ENCODE measurements at places on chromosomes 5 and 9.

DNA sequence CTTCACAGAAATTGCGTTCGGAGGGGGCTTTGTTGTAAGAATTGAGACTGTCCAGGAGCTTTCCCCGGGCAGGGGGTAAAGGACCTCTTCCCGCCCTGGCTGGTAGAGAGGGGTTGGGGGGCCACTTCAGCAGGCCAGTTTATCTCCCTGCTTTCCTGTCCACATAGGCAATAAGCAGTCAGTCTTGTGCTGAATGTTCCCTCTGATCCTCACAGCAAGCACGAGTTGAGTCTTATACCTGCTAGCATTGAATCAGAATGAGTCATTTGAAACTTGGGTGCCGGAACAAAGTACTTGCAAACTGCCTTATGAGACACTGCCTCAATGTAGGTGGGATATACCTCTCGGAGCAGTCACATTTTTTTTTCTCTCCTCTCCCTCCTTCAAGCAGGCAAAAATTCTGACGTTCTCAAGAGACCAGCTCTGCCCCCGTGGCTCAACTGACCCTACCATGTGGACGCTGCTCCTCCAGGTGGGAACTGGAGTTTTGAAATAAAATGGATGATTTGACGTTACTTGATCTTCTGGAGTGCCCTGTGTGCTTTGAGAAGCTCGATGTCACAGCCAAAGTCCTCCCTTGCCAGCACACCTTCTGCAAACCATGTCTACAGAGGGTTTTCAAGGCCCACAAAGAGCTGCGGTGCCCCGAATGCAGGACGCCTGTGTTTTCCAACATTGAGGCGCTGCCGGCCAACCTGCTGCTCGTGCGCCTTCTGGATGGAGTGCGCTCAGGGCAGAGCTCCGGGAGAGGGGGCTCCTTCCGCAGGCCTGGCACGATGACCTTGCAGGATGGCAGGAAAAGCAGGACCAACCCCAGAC is 1.3 kb downstream of the SH3RF2 start:
- DNase-seq: peak; percentile 4

DNA sequence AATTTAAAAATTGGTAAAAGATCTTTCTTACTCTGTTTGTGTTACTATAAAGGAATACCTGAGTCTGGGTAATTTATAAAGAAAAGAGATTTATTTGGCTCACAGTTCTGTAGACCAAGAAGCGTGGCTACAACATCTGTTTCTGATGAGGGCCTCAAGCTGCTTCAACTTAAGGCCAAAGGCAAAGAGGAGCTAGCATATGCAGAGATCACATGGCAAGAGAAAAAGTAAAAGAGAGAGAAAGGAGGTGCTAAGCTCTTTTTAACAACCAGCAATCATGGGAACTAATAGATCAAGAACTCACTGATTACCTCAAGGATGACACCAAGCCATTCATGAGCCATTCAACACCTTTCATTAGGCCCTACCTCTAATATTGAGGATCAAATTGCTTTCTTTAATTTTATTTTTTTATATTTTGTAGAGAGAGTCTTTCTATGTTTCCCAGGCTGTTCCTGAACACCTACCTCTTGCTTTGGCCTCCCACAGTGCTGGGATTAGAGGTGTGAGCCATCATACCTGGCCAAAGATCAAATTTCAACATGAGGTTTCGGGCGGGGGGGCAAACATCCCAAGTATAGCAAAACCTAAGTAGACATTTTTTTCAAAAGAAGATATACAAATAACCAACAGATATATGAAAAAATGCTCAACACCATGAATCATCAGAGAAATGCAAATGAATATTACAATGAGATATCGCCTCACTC is 16.0 kb upstream of the SHC3 start:
- DNase-seq: no peak

DNA sequence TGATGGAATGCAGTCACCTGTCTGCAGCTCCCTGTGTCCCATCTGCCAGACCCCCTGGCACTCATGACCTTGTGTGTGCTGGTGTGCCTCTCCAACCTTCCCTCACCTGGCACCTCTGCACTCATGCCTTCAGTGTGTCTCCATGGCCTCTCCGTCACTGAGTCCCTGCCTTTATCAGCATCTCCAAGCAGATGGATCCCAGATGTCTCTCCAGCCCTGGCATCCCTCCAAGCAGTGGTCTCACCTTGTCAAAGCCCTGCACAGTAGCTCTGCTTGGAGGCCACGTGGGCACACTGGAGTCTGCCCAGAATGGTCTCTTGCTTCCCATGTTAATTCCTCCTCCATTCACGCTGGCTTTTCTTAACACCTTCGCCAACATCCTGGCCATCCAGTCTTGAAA is 84.8 kb downstream of the DAP start:
- no peak for DNase-seq

DNA sequence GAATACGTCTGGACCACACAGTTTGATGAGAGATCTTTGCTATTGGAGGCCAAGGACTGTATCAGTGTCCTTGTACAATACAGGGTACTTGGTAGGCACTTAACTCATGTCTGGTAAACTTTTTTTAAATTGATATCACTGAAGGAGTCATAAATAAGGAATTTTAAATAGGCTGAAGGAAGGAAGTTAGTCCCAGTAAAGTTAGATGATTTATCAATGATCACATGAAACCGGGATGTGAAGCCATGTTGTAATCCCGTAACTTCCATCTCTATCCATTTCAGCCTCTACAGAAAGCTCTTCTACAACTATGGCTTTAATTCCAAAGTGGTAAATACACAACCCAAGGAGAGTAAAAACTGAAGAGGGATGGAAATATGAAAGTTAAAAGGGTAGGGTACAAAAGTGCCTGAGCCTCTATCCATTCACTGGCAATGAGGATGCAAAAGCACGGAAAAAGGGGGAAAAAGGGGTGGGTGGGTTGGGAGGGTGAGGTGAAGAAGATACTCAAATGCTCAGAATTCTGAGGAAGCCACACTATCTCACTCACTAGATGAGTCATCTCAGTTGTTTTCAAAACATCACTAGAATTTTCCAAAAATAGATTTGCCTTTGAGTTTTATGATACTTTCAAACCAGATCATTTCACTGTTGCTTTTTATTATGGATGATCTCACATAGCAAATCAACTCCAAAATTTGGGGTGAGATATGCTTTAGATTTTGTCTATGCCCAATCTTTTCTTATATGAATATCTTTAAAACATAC is 1053.5 kb downstream of the NR2F1-AS1 start:
- no peak for DNase-seq

- no peak for DNase-seq
Observed at GRCh38 chr5:57818397-57818796, 335.8 kb upstream of the ACTBL2 start.

- DNase-seq: no peak
Observed at GRCh38 chr5:175590471-175590881, 67.4 kb upstream of the HRH2 start.

DNA sequence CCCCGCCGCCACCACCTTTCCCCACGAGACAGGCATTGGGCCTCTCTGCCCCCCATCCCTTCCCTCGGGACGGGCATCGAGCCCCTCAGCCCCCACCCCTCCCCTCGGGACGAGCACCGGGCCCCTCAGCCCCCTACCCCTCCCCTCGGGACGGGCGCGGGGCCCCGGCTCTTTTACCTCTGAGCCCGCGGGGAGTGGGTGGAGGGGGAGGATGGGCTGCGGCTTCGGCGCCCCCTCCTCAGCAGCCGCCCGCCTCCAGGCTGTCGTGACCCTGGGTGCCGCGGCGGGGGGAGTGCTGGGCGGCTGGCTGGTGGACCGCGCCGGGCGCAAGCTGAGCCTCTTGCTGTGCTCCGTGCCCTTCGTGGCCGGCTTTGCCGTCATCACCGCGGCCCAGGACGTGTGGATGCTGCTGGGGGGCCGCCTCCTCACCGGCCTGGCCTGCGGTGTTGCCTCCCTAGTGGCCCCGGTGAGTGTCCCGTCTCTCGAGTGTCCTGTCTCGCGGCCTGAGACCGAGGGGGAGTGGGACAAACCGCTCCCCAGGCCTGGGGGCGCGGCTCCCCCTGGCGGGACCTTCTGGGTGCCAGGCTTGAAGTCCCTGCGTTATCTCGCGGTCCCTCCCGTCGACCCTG is 791 bp downstream of the SLC2A8 start:
- peak; percentile 19 for DNase-seq

DNA sequence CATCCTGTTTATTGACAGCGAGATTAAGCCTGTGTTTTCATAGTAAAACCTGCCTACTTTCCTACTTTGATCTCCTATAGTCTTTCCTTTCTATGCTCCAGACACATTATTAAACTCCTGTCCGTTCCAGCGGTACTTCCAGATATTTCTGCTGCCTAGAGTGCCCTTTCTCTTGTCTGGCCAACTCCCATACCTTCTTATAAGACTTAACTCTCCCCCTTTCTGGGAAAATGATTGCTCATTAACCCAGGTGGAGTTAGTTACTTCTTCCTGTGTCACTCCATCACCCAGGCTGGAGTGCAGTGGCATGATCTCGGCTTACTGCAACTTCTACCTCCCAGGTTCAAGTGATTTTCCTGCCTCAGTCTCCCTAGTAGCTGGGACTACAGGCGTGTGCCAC is 33.1 kb downstream of the KDM4C start:
- no peak for DNase-seq

- DNase-seq: no peak
Observed at GRCh38 chr9:119273984-119274665, 95.1 kb downstream of the BRINP1 start.

DNA sequence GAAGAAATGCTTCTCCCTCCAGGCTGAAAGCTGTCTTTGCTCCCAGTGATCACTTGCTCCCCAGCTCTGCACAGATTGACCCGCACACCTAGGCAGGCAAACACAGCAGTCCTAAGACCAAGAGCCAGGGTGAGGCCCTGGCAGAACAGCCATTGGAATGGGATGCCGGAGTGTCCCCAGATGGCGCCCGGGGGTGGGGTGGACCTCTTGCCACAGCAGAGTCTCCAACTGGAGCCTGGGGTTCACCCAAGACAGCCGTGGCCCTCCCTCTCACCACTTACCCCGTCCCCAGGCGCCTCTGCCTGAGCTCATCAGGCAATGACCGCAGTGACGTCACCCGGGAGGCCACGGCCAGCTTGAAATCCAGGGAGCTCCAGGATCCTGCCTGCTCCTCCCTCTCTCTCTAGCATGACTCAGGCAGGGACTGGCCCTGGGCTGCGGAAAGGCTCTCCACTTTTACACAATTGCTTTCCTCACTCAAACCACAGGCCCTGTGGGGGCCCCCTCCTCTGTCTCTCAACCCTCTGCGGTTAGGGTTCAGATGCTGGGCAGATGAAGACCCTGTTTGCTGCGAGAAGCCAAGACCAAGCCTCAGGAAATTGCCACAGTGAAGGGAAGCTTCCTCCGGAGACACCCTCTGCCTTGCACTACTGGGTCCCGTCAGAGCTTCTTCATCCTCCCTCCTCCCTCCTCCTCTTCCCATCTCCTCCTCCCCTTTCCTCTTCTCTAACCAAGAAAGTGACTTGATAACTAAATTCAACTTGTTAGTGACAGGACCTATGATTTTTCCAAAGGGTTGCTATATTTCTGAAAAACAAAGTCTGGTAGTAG is 24.3 kb upstream of the PTGES start:
- peak; percentile 31 for DNase-seq

- no peak for DNase-seq
Observed at GRCh38 chr9:134965851-134966250, 48.1 kb upstream of the FCN1 start.

DNA sequence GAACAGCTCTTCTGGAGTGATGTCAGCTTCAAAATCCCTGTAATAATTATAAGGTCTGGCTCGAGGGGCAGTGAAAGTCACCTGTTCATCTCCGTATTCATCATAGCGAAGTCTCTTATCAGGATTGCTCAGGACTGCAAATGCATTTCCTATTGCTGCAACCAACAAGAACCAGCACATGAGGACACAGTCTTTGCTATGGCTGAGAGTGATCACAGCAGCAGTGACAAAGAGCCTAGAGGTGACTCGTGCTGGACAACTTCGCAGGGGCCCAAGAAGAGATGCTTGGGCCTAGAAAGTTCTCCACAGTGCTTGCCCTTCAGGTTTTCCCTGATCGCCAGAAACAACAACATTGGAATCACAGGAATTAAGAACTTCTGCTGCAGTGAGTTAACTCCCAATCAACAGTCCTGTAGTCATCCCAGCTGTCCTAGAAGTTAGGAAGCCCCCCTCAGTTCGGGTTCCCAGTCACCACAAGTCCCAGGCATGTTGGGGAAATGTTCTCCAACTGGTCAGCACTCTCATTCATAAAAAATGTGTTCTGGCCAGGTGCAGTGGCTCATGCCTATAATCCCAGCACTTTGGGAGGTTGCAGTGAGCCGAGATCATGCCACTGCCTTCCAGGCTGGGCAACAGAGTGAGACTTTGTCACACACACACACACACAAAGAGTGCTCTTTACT is 13.0 kb downstream of the DNAJC18 start:
- DNase-seq: no peak

- no peak for DNase-seq
Observed at GRCh38 chr9:33471361-33471760, 2.4 kb downstream of the NOL6 start.

GRCh38 chr5:42851481-42851880 is 39.8 kb upstream of the SELENOP start:
- DNase-seq: no peak

GRCh38 chr5:111385970-111386831 is 126.1 kb downstream of the STARD4 start:
- no peak for DNase-seq

- no peak for DNase-seq
Observed at GRCh38 chr5:103772248-103772647, 209.7 kb upstream of the NUDT12 start.

GRCh38 chr9:131402073-131402472 is 8.2 kb downstream of the PRRC2B start:
- DNase-seq: no peak

GRCh38 chr5:61000887-61001286 is 55.9 kb downstream of the NDUFAF2 start:
- DNase-seq: no peak

DNA sequence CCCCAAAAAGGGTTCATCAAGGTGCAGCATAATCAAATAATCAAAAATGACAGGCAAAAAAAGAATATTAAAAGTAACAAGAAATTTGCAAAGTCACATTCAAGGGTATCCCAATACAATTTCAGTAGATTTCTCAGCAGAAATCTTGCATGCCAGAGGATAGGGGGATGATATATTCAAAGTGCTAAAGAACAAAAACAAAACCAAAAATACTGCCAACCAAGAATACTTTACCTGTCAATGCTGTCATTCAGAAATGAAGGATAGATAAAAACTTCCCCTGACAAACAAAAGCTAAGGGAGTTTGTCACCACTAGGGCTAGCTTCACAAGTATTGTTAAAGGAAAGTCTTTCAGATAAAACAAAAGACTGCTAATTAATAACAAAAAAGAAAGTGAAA is 68.7 kb upstream of the EDIL3 start:
- DNase-seq: no peak

DNA sequence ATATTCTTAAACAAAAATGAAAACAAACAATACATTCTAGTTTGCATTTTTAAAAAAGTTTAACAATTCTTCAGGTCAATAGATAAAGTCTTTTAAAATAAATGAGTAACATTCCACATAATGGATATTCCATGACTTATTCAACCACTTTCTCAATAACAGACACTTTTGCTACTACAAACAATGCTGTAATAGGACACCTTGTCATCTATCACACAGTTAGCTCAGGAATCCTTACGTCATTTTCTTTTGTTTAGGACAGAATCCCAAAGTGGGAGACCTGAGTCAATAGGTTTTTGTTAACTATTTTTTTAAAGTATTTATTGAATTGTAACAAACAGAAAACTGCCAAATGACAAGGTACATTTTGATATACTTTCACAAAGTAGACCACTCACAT is 72.5 kb downstream of the CEP120 start:
- no peak for DNase-seq

DNA sequence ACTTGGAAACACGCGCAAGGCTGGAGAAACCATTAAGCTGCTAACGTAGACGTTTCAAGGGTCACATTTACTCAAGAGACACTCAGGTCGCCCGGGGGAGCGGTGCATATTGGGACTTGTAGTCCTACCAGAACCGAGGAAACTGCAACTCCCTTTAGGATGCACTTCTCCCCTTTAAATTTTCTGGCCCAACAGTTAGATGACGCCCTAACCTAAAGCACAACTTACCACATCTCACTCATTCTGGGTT is 384 bp upstream of the DMXL1 start:
- no peak for DNase-seq

All from activated naive CD4-positive, alpha-beta T cell treated with Interleukin-2 at 50 U/mL for 16 hours (primary cell).